NCI-H460 (cell line): ENCODE measurements at places on chromosomes 7 and 10. TPM values are rescaled to one million over a fixed set of nuclear protein-coding genes. Genes with fewer than 3 reads are reported as not detected.

Gene SFTPA1
- total RNA-seq: not detected in 2 replicates

Gene DRGX
- not detected in 2 replicates for total RNA-seq

Gene ANKRD30A
- not detected in 2 replicates for total RNA-seq

Gene CD36
- total RNA-seq: 0.82 and 0.84 TPM in 2 replicates

Gene TWIST1
- not detected in 2 replicates for total RNA-seq

Gene MACROH2A2
- total RNA-seq: 25.7 and 28.0 TPM in 2 replicates

Gene LAMB1
- total RNA-seq: 144 and 146 TPM in 2 replicates

Gene DKK1
- total RNA-seq: 2.4 and 2.7 TPM in 2 replicates

Gene OPN1SW
- not detected in 2 replicates for total RNA-seq

Gene CALN1
- not detected in 2 replicates for total RNA-seq

Gene SDHAF3
- total RNA-seq: 30.5 and 37.3 TPM in 2 replicates

Gene WEE2
- 0.27 TPM in 1 of 2 replicates, not detected in the other for total RNA-seq

Gene FKBP6
- total RNA-seq: 0.17 TPM in 1 of 2 replicates, not detected in the other

Gene CYP2C18
- total RNA-seq: not detected in 2 replicates

Gene HOXA4
- 0.57 and 0.61 TPM in 2 replicates for total RNA-seq

Gene ZSCAN21
- total RNA-seq: 12.6 and 13.5 TPM in 2 replicates

Gene NXPH1
- 1.1 and 2.4 TPM in 2 replicates for total RNA-seq

Gene SPAM1
- total RNA-seq: not detected in 2 replicates

Gene CFAP69
- 3.2 and 4.3 TPM in 2 replicates for total RNA-seq

Gene PTF1A
- not detected in 2 replicates for total RNA-seq
